ENCODE measurements at places on chromosomes 1 and 21. TPM values are rescaled to one million over a fixed set of nuclear protein-coding genes. Genes with fewer than 3 reads are reported as not detected.
A peak's percentile ranks its signal among the peaks of the same experiment; 100 is the strongest.

- peaks cover 3% of the 10 kb centered on the region for H3K4me1 ChIP-seq
- no peak overlapping the region for H3K4me3 ChIP-seq
- H3K36me3 ChIP-seq: no peaks in the 10 kb centered on the region
- H3K27me3 ChIP-seq: no peaks in the 10 kb centered on the region
- no peak overlapping the region for H3K27ac ChIP-seq
Observed at GRCh38 chr1:221874285-221875003, 132.6 kb upstream of the DUSP10 start.

GRCh38 chr21:33539616-33540015 lies 2.3 kb downstream of the GART start:
- H3K4me1 ChIP-seq: peaks cover 13% of the 10 kb centered on the region
- H3K27me3 ChIP-seq: no peaks in the 10 kb centered on the region
- DNase-seq: no peak
- no peak overlapping the region for H3K4me3 ChIP-seq

DNA sequence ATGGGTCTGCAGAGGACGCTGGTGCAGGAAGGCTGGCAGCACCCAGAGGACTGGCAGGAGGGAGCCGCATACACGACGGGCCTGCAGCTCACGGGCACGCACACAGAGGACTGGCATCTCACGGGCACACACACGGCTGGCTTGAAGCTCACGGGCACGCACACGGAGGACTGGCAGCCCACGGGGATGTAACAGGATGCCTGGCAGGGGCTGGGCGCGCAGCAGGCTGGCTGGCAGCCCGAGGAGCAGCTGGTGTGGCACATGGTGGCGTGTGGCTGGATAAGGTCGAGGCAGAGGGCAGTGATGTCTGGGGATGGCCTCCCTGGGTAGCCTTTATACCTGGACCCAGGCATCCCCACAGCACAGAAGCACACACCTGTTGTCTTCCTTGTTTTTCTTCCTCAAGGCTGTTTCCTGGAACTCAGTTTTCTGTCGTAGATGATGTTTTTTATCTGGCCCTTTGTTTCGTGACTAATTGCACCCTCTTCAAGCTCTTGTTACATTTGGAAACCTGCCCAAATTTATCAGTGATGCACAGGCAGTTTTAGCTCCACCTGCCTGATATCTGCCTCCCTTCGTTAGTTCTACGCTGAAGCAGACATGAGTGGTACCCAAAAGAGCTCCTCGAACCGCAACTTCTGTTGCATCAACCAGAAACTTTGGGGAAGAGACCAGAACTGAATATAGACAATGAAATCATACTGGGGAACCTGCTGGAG lies at the start of gene KRTAP12-1:
TSS of gene KRTAP12-1 (minus strand) at position 303 of the 719 bp plus-strand sequence. CDS start at position 263, 40 bp downstream.
- no peak within 1 kb of the TSS for H3K27ac ChIP-seq
- H3K36me3 ChIP-seq: no peaks in the 10 kb centered on the region
- no peaks in the 10 kb centered on the region for H3K4me1 ChIP-seq
- H3K27me3 ChIP-seq: no peaks in the 10 kb centered on the region
- no peak for DNase-seq
- no peak within 1 kb of the TSS for H3K4me3 ChIP-seq

GRCh38 chr1:10457875-10458274 lies 8.0 kb downstream of the CORT start:
- no peak overlapping the region for H3K4me3 ChIP-seq
- no peak for DNase-seq
- peak overlapping the region; percentile 1 for H3K27ac ChIP-seq
- no peaks in the 10 kb centered on the region for H3K4me1 ChIP-seq
- peaks cover 6% of the 10 kb centered on the region for H3K36me3 ChIP-seq
- no peaks in the 10 kb centered on the region for H3K27me3 ChIP-seq

DNA sequence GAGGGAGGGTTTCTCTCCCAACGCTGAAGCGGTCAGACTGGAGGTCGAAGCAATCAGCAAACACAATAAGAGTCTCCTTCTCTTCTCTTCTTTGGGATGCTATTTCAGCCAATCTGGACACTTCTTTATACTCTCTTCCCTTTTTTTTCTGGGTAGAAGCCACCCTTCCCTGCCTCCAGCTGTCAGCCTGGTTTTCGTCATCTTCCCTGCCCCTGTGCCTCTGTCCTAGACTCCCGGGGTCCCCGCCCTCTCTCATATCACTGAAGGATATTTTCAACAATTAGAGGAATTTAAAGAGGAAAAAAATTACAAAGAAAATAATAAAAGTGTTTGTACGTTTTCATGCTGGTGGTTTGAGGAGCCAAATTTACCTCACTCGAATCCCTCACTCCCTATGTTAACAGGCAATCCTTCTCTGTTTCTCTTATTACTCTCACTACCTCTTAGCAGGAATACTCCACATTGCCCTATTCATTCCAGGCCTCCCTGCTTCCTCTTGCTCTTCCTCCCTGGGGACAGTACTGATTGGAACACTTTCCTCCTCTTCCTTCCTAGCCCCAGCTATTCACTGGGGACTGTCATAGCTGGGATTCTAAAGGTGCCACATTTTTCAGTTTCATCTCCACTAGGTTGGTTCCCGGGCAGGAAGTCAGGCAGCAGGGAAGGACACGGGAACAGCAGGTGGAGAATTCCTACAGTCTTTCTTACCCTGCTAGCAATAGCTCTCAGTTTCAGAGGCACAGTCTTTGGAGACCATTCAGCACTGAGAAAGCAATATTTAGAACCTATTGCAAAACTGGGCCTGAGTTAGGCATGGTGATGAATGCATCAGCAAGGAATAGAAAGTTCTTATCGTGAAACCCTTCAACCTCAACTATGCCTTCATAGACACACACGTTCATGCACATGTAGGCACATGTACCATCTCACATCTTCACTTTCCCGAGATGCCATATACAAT lies 288.0 kb downstream of the PBX1 start:
- peaks cover 31% of the 10 kb centered on the region for H3K36me3 ChIP-seq
- H3K4me1 ChIP-seq: no peaks in the 10 kb centered on the region
- DNase-seq: no peak

DNA sequence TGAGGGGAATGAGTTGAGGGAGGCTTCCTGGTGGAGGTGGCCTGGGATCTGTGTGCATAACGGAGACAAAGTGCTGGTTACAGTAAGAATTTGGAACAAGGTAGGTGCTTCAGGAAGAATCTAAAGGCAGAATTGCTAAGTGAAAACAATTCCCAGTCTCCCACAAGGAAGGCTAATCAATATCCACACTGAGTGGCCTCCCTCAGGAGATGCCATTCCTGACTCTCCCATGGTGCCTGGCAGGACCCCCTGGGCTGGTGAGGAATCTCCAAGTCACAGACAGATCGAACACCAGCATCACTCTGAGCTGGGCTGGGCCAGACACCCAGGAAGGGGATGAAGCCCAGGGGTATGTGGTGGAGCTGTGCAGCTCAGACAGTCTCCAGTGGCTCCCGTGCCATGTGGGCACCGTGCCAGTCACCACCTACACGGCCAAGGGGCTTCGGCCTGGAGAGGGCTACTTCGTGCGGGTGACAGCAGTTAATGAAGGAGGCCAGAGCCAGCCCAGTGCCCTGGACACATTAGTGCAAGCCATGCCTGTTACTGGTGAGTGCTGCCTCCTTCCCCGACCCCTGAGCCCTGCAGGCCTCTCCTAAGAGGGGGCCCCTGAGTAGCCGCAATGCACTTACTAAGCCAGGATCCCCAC lies 30.7 kb downstream of the IGFN1 start:
- peaks cover 8% of the 10 kb centered on the region for H3K4me1 ChIP-seq
- no peaks in the 10 kb centered on the region for H3K27me3 ChIP-seq
- no peak overlapping the region for H3K27ac ChIP-seq

DNA sequence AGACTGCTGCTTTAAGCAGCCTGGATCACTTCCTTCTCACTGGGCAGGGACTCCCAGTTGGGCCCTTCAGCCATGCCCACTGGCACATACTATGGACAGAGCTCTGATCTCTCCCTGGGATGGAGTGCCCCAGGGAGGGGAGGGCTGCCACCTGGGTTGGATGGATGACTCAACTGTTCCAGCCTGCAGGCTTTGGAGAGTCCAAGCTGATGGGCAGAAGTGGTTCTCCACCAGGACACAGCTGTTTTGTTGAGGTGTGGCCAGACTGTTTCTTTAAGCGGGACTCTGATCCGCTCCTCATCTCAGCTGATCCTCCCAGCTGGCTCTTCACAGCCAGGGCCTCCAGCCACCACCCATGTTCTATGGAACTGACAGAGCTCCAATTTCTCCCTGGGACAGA lies 166.9 kb downstream of the MAGI3 start:
- no peaks in the 10 kb centered on the region for H3K36me3 ChIP-seq
- DNase-seq: no peak
- no peaks in the 10 kb centered on the region for H3K4me1 ChIP-seq
- H3K27me3 ChIP-seq: no peaks in the 10 kb centered on the region

DNA sequence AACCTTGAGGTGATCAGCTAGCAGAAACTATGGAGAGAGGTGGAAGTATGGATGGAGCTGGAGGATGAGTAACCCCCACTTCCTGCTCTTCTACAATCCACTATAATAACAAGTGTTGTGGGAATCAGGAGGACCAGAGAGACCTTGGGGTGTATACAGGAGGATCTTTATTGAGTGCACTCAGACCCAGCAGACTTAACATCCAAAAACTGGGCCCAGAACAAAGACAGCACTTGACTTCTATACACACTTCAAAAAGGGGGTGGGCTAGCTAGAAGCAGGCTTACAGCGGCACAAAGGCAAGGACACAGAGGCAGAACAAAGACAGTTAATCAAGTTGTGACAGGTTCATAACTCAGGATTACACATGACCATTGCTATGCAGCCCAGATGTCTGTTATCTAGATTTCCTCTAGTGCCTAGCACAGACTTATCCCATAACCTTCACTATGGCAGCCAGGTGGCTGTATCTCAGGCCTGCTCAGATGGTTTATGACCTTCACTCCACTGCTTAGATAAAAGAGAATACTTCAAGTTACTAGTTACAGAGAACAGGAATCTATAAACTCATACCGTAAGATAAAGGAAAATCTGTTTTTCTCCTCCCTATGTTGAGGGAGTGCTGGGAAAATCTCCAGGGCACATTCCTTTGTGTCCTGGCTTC lies 36.1 kb upstream of the PADI2 start:
- no peak for DNase-seq
- no peaks in the 10 kb centered on the region for H3K4me1 ChIP-seq
- H3K4me3 ChIP-seq: no peak overlapping the region
- H3K27me3 ChIP-seq: no peaks in the 10 kb centered on the region
- H3K36me3 ChIP-seq: no peaks in the 10 kb centered on the region
- no peak overlapping the region for H3K27ac ChIP-seq

GRCh38 chr1:18778437-18778836 lies 81.0 kb downstream of the TAS1R2 start:
- no peaks in the 10 kb centered on the region for H3K4me1 ChIP-seq
- H3K36me3 ChIP-seq: no peaks in the 10 kb centered on the region
- DNase-seq: no peak
- H3K27ac ChIP-seq: no peak overlapping the region

GRCh38 chr1:17929224-17929623 lies 174.1 kb downstream of the ACTL8 start:
- no peak for DNase-seq
- H3K27ac ChIP-seq: no peak overlapping the region
- H3K36me3 ChIP-seq: no peaks in the 10 kb centered on the region
- H3K27me3 ChIP-seq: peaks cover 7% of the 10 kb centered on the region

DNA sequence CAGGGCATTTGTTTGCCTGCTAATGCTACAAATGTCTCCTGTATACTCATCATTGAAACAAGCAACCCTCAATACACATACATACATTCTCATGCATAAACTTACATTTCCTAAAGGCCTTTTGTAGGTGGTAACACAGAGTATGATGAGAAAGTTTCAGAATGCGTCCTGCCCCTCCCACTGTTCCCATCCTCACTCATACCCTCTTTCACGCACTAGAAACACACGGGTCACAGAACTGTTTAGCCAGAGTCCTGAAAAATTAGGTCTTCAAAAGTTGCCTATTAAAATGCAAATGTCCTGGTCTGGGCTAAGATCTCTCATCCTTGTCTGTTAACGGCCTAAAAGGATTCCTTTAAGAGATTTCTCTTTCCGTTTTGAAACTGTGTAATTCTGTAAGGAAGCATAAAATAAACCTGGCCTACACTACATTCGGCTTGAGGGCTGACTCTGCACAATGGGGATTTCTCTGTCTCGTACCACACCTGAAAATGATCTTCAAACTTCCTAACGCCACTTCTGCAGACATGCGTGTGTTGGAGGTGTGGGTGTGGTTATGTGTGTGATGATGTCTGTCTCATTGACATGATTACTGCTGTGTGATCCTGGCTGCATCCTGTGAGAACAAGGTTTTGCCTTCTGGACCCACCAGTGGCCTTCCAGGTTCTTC lies 5.3 kb upstream of the FCER1A start:
- H3K4me1 ChIP-seq: no peaks in the 10 kb centered on the region
- no peaks in the 10 kb centered on the region for H3K36me3 ChIP-seq
- no peak for DNase-seq
- no peak overlapping the region for H3K27ac ChIP-seq

- H3K4me1 ChIP-seq: peaks cover 3% of the 10 kb centered on the region
- H3K27ac ChIP-seq: peak overlapping the region; percentile 95
Observed at GRCh38 chr1:11787251-11787803, 18.4 kb downstream of the MTHFR start.

GRCh38 chr1:228445843-228446650 lies 29.4 kb upstream of the TRIM17 start:
- DNase-seq: peak; percentile 58
- no peaks in the 10 kb centered on the region for H3K36me3 ChIP-seq
- H3K27ac ChIP-seq: no peak overlapping the region
- peaks cover 33% of the 10 kb centered on the region for H3K27me3 ChIP-seq

GRCh38 chr1:12613180-12613579 lies 4.8 kb downstream of the DHRS3 start:
- H3K36me3 ChIP-seq: peaks cover 6% of the 10 kb centered on the region
- no peak overlapping the region for H3K4me3 ChIP-seq
- H3K27me3 ChIP-seq: no peaks in the 10 kb centered on the region
- H3K4me1 ChIP-seq: peaks cover 13% of the 10 kb centered on the region

DNA sequence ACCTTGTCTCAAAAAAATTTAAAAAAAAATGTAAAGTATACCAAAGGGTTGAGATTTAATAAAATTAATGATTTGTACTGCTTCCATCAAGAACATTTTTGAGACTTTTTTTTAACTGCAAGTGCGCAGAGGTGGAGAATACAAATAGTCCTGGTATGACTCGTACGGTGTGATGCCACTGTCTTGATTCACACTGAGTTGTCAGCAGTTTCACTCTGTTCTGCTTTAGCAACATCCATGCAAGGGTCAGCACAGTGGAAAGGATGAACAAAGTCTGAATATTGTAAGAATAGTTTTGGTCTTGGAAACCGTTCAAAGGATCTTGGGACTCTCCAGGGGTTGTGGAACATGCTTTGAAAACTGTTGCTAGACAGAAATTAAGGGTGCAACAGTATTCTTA lies 40.2 kb downstream of the EXO1 start:
- DNase-seq: no peak
- no peaks in the 10 kb centered on the region for H3K27me3 ChIP-seq
- no peaks in the 10 kb centered on the region for H3K4me1 ChIP-seq
- no peaks in the 10 kb centered on the region for H3K36me3 ChIP-seq
- H3K4me3 ChIP-seq: no peak overlapping the region
- H3K27ac ChIP-seq: no peak overlapping the region

GRCh38 chr1:199319341-199319740 lies 680.5 kb downstream of the PTPRC start:
- no peaks in the 10 kb centered on the region for H3K27me3 ChIP-seq
- H3K4me1 ChIP-seq: no peaks in the 10 kb centered on the region
- no peak for DNase-seq

NAV1 gene
- 6.5 TPM for polyA plus RNA-seq

PIK3R3 gene
- polyA plus RNA-seq: 9.1 TPM

ABL2 gene
- polyA plus RNA-seq: 3.3 TPM

VANGL2 gene
- polyA plus RNA-seq: 1.3 TPM

EPHA8 gene
- polyA plus RNA-seq: 0.01 TPM
